ENCODE measurements at places on chromosomes 7 and 10. TPM values are rescaled to one million over a fixed set of nuclear protein-coding genes. Genes with fewer than 3 reads are reported as not detected.

GRCh38 chr10:57979956-57980355 lies 287.7 kb downstream of the IPMK start:
- DNase-seq: no peak

DNA sequence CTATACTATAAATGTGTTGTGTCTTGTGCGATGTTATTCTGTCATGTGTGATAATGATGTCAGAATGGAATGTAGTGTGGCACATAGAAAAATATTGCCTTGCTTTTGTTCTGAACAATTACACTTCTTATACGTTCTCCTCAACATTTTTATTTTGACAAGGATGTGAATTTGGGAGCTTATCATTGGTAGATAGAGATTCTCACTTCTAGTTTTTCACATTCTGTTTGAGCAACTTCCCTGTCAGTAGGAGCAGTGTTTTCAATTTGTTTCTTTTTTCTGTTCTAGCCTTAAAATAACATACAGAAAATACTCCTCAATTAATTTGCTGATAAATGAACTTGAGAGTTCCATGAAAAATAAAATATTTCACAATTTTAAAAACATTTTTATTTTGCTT lies 17.6 kb downstream of the SUN3 start:
- no peak for DNase-seq

DNA sequence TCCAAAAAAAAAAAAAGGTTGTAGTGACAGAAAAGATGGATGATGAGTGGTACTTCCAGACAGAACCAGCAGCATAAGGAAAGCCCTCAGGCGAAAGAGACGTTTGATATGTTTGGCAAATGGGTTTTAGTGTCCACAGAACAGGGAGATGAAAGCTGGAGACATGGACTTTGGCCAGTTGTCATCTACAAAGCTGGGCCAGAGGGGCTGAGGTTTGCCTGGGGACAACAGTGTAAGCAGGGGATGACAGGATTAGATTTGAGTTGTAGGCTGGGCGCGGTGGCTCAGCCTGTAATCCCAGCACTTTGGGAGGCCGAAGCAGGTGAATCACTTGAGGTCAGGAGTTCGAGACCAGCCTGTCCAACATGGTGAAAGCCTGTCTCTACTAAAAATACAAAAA lies 47.8 kb upstream of the ELN start:
- no peak for DNase-seq

DNA sequence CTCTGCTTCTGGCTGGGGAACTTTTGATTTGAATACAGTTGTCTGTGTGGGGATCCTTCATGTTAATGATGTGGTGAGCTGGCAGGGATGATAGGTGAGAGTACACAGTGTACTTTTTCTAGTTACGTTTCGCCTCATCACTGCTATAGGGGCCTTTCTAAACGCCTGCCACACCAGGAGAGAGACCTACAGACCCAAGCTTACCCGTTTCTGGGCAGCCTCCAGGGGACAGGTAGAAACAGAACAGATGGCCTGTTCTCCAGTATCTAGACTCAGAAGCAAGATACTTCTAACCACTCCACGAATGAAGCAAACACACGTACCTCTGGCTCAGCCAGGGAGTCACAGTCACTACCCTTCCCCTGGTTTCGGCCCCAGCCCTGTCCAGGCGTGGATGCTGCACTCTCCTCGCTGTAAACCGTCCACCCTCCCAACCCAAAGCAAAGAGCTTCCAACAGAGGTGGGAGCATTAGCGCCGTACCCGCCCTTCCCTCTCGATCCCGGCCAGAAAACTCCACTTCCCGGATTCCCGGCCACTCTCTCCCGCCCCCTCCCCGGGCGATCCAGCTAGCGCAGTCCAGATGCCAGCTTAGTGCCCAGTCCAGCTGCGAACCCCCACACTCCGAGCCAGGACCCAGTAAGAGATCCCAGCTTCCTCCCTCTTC lies 1.2 kb downstream of the CCDC6 start:
- peak; percentile 48 for DNase-seq

DNA sequence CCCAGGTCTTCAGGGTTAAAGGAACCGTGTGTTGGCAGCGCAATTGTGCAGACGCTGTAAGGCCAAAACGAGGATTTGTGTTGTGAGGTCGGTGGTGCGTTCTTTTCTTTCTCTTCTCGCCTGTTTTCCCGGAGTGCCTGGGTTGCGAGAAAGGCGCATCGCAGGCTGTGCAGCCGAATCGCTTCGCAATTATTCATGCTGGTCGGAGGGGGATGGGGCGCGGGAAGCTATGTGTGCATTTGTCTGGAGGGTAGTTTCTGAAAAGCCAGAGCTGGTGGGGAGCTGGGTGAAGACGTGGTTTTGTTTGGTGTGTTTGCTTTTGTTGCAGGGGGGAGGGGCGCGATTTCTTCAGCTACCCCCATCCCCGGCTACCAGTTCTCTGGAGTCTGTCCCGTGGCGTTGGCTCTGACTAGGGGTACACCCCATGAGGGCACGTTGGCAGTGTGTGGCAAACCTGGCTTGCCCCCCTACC lies 2.1 kb downstream of the MXI1 start:
- DNase-seq: peak; percentile 48

GRCh38 chr10:47054974-47055373 lies 143.7 kb downstream of the PTPN20 start:
- no peak for DNase-seq

DNA sequence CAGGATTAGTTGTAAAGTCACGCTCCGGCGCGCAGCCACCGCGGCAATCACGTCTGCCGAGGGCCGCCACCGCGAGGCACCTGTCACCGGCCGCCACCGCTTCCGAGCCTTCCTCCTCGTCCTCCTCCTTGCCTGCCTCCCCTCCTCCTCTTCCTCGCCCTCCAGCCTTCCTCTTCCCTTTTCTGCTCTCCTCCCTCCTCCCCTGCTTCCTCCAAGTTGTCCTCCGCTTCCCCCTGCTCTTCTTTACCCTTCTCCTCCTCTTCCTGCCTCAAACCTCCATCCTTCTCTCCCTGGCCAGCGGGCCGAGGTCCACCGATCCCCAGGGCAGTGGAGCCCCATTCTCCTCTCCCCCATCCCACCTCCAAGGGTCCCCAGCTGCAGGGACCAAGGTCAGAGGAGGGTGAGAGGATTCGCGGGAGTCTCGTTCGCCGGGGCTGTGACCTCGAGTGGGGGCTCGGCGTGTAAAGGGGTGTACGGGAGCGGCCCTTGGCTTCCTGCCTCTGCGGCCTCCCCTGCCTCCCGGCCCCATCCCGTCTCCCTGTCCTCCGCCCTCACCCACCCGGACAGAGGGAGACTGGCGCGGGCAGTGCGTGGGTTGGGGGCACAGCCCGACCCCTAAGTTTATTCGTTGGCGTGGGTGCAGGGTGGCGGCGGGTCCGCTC lies 89.5 kb upstream of the PAX2 start:
- no peak for DNase-seq

DNA sequence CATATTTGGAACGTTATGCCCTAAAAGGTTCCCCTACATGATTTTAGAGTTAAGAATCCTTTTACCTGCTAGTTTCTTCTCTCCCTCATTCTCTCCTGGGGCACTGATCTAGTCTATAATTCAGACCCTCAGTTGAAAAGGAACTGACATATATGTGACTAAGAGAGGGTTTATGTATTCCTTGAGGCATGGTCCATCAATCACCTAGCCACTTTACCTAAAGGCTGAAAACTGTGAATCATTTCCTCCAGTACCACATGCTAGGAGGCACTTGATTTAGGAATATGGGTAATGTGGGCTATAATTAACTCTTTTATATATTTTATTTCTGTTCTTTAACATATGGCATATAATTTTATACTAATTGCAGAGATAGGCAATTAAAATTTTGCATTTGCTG lies 303.5 kb downstream of the BBS9 start:
- no peak for DNase-seq

C1QL3 gene
- total RNA-seq: 0.33 TPM

CDHR1 gene
- total RNA-seq: 0.68 TPM

CDNF gene
- total RNA-seq: 0.56 TPM

ASIC3 gene
- total RNA-seq: not detected

All from dermis blood vessel endothelial cell (primary cell).